COR-L47 (cell line): ENCODE measurements at places on chromosomes 7 and 10.

DNA sequence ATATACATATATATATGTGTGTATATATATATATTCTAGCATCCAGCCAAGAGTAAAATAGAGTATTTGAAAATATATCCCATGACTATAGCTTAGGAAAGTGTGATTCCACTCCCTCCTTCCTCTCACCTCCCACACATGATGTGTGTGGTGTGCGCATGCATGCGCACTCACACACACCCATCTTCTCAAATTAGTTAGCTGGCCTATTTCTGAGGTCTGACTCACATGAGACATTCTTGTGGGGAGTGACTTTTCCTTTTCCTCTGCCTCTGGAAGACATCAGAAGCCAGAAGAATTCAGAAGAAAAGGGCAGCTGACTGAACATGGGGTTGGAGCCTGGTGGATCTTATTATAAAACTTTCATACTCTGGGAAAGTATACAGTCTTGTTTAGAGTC lies 793.5 kb upstream of the ZNF722 start:
- DNase-seq, result no peak

GRCh38 chr7:52273685-52274610 lies 761.5 kb upstream of the POM121L12 start:
- no peak for DNase-seq

DNA sequence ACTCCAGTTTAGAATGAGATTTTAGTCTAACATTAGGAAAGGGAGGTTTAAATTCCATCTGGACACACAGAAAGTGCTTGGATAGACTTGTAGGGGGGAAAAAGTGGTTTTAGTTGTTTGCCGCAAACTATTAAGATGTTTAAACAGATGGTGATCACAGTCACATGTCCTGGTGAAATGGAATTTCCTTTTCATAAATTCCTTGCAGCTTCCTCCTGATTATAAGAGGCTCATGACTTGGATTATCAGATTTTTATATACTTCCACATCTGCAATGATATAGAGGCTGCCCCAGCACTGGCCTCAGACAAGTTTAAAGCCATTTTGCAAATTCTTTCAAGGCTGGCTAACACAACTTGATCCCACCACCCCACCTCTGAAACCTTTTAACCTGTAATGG lies 106.4 kb upstream of the ARMC3 start:
- DNase-seq, result no peak

- no peak for DNase-seq
Measured at GRCh38 chr10:191703-192518, 56.7 kb downstream of the ZMYND11 start.

DNA sequence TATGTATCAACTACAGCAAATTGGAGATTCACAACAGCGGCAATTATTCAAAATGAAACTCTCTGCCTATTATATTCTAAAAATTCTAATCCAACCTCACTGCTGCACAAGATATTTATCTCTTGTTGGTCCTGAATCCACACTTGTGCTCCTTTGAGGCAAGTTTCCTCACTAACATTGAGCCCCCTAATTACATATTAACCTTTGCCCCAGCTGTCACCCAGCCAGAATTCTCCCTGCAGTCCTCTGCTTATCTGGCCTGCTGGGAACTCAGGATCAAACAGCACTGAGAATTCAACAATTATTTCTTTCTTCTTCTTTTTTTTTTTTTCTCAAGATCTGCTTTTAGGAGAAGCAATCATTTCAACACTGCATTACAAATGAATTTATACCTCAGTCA lies 21.5 kb upstream of the PLAC9 start:
- DNase-seq, result no peak

- DNase-seq, result no peak
Measured at GRCh38 chr7:139901901-139902300, 72.8 kb downstream of the TBXAS1 start.

DNA sequence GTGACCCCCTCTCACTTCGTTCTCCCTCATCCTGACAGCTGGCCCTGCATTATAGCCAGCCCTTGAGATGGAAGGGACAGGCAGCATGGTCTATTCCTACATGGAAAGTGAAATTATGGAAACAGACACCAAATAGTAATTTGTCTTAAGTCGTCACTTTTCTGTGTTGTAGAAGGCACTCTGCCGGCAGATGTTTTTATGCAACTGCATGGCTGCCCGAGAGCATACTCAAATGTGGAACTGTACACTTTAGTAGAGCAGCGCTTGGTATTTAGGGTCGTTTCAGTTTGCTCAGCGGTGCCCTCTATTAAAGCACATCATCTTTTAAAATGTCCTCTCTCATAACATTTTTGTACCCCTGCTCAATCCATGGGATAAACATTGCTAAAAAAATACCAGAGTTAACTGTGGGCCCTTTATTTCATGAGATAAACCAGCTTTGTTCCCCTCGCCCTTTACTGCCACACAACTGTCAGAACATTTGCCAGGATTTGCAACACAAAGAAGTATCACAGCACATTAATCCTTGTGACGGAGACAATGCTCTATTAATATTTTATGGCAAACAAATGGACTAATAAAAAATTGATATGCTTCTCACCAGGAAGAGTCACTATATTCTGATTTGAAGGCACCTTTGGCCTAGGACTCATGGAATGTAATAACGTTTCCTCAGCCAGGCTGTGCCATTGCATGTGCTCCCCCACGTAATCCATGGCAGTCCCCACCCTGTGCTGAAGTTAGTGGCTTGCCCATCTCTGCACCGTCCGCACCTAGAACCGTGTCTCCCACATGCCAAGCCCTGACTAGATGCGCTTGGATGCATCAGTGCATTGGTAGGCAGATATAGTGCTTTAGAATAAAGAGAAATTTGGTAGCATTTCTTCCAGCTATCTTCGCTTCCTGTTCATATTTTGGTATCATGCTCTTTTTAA lies 221.3 kb downstream of the PAXIP1 start:
- DNase-seq, result no peak

GRCh38 chr7:121485467-121486243 lies 89.5 kb upstream of the FAM3C start:
- DNase-seq, result no peak

DNA sequence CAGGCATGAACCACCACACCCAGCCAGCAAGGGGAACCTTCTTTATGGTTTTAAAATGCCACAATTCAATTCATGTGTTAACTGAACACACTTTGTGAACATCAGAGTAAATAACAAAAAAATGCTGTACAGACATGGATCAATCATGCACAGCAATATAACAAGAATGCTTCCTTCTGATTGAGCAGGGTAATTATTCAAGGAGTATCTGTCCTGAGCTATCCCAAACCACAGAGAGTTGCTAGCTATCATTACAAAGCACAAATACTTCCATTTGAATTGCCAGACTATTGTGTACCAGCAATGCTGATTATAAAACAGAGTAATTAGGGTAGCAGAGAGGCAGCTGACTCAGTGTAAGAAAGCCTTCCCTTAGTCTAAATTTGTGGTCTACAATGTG lies 11.3 kb upstream of the RHOBTB1 start:
- DNase-seq, result no peak

DNA sequence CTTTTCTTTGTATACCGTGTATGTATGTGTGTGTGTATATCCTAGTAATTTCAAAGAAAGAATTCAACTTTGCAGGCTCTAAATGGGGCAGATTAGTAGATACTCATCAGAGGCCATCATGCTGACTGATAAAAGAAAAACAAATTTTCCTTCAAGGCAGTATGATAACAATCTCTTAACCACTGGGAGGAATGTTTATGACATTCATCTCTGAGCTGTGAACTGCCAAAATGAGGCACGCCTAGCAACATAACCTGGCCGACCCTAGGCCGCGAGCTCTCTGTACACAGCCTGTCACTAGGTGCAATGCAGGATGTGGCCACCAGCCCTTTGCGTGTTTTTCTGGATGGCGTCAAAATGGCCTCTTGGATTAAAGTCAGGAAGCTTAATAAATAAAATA lies 343.7 kb upstream of the GALNT17 start:
- no peak for DNase-seq

DNA sequence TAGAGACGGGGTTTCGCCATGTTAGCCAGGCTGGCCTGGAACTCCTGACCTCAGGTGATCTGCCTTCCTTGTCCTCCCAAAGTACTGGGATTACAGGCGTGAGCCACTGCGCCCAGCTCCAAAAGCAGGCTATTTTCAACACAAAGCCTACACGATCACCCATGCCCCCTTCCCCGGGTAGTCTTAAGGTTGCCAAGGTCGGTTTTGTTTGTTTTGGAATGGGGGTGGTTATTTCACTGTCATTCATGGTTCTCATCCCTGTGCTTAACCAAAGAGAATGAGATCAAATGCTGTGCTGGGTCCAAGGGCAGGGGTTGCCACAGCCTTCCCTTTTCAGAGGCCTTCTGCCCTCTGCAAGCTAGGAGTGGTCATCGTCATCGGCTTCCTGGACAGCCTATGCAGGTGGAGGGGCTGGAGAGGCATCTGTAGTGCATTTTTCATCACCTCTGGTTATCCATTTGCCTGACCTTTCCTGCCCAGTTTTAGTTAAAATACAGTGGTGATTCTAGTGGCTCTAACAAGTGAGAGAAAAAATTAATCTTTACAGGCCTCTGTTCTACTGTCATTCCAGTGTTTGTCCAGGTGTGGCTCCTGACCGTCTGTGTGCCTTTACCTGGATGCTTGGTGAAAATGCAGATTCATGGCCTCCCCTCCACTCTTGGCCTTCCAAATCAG lies 11.4 kb downstream of the BLVRA start:
- DNase-seq, result no peak
